ENCODE measurements at places on chromosomes 16 and 17.

DNA sequence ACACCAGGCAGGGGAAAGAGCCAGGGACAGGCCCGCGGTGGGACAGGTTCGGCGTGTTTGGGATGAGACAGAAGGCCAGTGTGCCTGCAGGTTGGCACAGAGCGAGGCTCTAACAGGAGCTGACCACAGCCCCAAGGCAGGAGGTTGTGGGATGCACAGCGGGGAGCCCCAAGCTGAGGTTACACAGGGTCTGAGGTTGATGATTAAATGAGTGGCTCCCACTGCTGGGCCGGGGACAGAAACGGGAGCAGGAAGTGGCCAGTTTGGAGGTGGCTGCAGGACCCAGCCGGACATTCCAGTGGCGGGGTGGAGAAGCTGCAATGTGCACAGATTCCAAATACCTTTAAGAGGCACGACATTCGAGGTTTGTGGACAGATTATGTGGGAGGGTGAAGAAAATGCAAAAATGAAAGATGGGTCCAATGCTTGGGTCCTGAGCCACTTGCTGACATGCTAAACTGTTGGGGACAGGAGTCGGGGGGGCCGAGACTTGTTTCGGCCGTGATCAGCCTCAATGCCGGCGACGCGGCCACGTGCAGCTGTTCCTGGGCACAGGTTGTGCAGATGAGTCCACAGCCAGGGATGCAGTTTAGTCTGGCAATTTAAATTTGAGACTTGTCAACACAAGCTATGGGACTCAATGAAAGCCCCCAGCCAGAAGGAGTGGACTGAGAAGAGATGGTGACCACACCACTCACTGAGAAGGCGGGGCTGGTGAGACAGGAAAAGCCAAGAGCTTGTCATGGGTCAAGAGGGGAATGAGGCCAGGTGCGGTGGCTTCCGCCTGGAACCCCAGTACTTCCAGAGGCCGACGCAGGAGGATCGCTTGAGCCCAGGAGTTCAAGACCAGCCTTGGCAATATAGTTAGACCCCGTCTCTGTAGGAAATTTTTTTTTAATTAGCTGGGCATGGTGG lies 8.7 kb downstream of the ENPP7 start:
- no peak for DNase-seq

GRCh38 chr17:69246726-69247375 lies 18.2 kb upstream of the ABCA10 start:
- DNase-seq, result peak; percentile 90

GRCh38 chr17:54977744-54978143 lies 9.2 kb downstream of the STXBP4 start:
- DNase-seq, result no peak

DNA sequence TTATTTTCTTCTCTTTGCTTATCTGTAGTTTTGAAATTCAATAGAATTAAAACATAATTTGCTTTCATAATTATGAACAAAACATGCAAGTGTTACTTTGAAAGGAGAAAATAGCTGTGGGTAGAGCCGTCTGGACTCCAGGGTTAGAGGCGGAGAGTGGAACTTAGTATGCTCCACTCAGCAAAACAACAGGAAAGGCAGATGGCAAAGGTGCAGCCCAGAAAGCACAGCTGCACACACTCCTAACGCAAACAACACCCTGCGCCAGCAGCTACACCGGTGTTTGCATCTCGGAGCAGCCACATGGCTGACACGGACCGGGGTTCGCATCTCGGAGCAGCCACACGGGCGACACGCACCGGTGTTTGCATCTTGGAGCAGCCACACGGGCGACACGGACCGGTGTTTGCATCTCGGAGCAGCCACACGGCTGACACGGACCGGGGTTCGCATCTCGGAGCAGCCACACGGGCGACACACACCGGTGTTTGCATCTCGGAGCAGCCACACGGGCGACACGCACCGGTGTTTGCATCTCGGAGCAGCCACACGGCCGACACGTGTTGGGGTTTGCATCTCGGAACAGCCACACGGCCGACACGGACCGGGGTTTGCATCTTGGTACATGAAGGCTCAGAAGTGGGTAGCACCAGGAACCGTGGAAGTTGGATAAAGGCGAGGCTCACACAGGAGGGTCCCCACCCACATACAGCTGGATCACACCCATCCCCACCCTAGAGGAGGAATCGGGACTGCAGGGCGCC lies 12.2 kb upstream of the CAPN15 start:
- DNase-seq, result no peak

DNA sequence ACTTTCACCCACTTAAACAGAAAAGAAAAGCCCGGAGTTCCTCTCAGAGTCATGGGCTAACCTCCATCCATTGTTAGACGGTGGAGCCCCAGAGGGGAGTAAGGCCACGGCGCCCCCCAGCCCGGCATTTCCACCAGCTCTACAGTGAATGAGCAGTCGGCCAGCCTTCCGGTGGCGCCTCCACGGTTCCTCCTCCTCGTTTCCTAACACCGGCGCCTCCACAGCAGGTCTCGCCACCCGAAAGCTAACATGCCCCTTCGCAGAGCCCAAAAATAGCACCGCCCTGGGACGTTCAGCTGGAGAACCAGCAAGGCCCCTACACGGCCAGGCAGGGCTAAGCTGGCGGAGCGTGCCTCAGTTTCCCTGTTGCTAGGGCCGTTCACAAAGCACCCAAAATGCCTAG lies 858 bp downstream of the MMD start:
- peak; percentile 55 for DNase-seq

DNA sequence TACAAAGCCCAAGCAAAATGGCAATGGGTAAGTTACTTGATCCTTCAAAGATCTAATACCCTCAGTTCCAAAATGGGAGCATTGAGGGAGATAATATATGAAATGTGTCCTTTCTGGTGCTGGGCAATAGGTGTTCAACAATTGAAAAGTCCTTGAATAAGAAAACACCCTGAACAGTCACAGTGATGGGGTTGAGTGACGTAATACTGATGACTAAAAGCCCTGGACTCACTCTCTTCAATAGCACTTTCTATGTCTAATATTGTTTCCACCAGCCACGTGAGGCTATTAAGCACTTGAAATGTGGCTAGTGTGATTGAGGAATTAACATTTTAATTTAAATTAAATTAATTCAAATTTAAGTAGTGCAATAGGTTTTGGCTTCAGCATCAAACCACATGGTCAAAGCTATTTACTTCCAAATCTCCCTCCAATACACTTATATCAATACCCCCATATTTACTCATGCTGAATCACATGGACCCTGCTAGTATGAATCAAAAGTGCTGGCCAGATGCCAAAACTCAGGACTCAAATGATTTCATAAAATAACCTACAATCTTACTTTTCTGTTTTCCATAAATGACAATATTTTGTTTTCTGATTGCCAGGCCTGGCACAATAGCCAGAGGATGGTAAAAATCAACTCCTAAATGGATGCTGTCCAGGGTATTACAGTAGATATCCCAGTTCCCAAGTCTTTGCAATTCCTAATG lies 516.2 kb downstream of the HAPSTR1 start:
- DNase-seq, result no peak

DNA sequence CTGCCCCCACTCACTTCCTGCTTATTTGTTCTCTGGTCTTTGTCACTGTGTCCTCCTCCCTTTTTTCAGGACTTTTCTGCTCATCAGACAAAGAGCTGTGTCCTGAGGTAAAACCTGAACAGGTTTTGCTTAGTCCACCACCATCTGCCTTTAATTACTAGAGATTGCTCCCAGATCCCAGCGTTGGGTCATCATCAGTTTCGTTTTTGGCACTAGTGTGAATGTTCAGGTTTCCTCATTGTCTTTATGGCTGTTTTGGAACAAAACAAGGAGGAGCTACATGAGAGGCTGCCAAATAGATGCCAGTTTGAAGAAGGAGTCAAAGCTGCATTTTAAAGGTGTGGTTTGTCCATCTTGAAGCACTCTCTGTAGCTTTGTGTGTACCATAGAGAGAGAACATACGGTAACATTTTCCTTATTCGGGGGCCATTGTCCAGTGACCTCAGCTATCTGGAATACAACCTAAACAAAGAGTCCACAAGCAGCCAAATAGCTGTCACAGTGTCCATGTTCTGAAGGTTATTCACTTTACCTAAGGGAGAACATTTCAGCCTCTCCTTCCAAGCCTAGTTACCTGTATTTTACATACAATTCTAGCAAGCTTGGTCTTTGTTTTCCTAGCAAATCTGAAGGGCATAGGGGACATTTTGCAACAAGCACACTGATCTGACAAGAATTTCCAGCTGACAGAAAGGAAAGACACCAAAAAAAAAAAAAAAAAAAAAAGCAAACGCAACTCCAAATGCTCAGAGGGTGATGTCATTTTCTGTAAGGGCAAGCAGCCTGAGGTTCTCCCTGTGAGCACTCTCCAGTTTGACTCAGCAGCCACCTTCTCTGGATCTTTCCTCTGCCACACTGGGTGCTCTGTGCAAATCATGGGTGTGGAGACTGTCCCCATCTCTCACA lies 196.1 kb downstream of the NTN1 start:
- DNase-seq, result no peak

Data from inflammatory macrophage treated with lipopolysaccharide for 1 hour (primary cell).